CD8-positive, alpha-beta memory T cell (primary cell): ENCODE measurements at places on chromosomes 2 and 18. TPM values are rescaled to one million over a fixed set of nuclear protein-coding genes. Genes with fewer than 3 reads are reported as not detected.

CCDC142 gene
- total RNA-seq, result 22.8 TPM

TMEM178A gene
- total RNA-seq, result not detected

UGT1A9 gene
- total RNA-seq, result not detected

ABCG5 gene
- total RNA-seq, result not detected

DLX2 gene
- total RNA-seq, result not detected

HNRNPA3 gene
- total RNA-seq, result 203 TPM

EML4 gene
- total RNA-seq, result 61.5 TPM

CRYGC gene
- total RNA-seq, result not detected

DYTN gene
- not detected for total RNA-seq
